ENCODE measurements at places on chromosomes 4 and X.

- DNase-seq = no peak
These were observed 18.3 kb downstream of the SCD5 start for GRCh38 chr4:82780170-82780751.

GRCh38 chrX:23826653-23827052, 43.7 kb downstream of the SAT1 start:
- no peak for DNase-seq

GRCh38 chr4:101818362-101818761, 27.8 kb downstream of the BANK1 start:
- no peak for DNase-seq

- DNase-seq = no peak
These were observed 236.5 kb downstream of the PARM1 start for GRCh38 chr4:75169427-75169826.

GRCh38 chrX:34382416-34382815, 250.3 kb upstream of the FAM47A start:
- DNase-seq = no peak

DNA sequence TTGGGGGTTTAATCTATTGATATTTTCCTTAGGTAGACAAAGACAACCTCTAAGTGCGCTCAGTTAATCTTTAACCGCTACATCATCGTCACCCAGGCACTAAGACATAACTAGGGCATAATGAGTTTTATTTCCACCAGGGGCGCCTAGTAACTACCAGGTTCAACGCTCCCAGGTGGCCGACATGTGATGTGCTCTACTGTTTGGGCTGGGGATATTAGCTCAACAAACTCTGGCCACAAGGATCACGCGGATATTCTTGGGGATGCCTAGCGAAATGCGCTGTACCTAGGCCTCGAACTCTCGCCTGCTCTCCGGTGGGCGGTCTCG, 915 bp upstream of the RAB33B start:
- no peak for DNase-seq

DNA sequence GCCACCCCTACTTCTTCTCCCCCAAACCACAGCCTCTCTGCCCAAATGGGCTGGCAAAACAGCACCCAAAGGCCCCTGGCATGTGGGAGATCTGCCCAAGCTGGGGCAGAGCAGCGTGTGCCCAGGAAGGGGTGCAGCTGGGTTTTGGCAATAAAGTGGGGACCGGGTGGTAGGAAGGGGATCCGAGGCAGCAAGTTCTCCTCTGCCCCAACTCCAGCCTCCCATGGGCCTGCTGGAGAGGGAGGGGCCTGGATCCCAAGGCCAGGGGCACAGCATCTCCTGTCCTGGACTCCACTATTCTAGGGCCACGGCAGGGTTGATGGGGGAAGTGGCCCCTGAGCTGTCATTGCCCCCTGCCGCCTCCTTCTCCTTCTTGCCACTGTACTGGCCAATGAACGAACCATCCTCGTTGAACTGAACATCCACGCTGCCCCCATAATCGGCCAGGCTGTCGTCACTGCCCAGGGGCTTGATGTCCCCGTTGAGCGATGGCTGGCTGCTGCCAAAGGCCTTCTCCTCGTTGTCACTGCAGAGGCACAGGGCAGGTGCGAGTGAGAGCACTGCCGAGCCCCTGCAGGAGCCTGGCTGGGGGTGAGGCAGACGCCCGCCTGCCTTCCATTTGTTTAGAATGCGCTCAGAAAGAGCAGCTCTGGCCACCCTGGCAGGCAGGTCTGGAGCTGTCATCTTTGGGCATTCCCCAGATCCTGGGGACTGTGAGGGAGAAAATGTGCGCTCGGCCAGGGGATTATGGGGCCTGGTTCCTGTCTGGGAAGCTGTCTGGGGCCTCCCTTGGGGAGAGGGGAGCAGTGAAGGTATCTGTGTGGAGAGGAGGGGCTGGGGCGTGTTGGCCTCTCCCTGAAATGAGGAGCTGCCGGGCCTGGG, 23.4 kb downstream of the L1CAM start:
- no peak for DNase-seq

DNA sequence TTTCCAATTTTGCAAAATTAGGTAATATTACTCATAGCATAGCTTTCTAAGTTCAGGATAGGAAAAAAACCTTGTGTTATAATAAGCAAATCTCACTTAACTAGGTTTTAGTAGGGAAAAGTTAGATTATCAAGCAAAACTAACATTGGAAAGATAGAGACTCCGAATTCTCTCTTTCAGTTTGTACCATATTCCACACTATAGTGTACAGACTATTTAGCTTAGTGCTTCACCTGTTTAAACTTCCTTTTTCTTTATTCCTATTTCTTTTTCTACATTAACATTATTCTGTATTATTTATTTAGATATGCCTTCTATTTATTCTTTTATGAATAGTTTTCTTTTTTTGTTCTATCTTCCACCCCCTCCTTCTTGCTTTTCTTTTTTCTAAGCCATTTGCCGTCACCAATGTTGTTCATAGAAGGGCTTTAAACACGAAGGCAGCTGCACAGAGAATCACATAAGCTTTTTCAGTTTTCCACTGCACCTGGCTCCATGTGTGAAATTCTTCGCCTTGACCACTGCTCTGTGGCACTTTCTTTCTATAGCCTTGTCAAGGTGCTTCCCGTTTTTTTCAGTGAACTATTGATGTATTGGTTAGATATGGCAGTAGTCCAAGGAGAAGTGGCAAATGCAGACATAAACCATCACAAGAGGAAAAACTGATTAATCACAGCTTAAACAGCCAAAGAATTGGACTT, 8.5 kb downstream of the PCDH10 start:
- no peak for DNase-seq

- no peak for DNase-seq
These were observed 324.1 kb downstream of the DHX15 start for GRCh38 chr4:24260133-24260715.

DNA sequence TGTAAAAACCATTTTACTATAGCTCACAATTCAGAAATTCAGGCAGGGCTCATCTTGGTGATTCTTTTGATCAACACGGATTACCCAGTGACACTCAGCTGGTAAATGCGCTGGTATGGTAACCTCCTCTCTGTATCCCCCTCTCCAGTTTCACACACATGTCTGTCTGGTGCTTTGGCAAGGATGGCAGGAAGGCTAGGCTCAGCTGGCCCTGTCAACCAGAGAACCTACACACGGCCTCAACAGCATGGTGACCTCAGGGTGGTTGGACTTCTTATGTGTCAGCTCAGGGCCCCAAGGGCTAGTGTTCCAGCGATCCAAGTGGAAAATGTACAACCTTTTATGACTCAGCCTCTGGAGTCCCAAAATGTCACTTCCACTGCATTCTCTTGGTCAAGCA, 55.7 kb upstream of the EOLA2 start:
- no peak for DNase-seq

DNA sequence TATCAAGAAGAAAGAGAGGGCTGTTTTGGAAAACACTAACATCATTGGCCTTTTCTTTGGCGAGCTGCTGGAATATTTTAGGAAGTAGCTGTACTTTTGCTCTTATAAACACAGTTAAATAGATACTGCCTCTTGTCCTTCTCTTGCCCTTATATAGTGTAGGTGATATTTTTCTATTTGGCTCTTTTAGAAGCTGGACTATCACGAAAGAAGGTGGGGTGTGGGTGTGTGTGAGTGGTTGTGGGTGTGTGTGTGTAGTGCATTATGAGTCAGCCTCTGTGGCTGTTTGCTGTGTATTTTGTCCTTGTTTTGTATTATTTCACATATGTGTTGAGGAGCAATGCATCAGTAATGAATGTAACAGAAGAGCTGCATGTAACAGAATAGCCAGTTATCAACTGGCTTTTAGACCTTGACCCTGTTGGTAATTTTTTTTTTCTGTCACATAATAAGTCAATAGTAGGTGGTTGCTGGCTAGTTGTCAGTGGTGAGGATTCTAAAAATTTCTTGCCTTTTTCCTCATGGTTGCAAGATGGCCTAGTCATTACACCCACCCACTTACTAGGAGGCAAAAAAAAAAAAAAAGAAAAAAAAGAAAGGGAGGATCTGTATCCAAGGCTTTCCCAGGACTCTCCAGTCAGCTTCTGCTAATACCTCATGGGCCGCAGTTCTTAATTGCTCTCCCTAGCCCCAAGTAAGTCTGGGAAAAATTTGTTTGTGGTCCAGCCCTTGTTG, 23.8 kb downstream of the ARHGAP10 start:
- DNase-seq = no peak

GRCh38 chrX:153490217-153490930, 4.4 kb upstream of the BGN start:
- DNase-seq = no peak

GRCh38 chr4:33467291-33467690, 2747.1 kb downstream of the PCDH7 start:
- no peak for DNase-seq

DNA sequence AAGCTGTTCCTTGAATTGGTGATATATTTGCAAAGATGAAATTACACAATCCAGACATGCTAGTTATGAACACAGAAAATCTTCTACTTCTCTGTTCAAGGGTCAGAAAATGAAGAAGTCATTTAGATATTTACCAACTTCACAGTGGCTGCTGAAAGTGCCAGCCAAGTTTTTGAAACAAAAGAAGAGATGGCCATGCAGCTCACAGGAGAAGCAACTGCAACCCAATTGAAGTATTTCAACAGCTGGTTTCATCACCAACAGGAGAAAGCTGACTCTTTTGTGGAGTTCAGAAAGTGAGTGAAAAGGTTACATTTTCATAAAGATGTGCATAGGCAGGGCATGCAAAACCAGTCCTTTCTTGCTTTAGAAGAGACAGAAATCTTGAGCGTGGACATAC, 70.1 kb upstream of the LSM6 start:
- no peak for DNase-seq

GRCh38 chrX:107677909-107678308, 49.6 kb downstream of the PRPS1 start:
- peak; percentile 1 for DNase-seq

- DNase-seq = no peak
These were observed 359.7 kb downstream of the ADAM29 start for GRCh38 chr4:175277816-175278215.

- no peak for DNase-seq
These were observed 28.7 kb downstream of the SLC4A4 start for GRCh38 chr4:71367546-71367945.

GRCh38 chr4:104726002-104726401, 231.3 kb upstream of the CXXC4 start:
- no peak for DNase-seq

DNA sequence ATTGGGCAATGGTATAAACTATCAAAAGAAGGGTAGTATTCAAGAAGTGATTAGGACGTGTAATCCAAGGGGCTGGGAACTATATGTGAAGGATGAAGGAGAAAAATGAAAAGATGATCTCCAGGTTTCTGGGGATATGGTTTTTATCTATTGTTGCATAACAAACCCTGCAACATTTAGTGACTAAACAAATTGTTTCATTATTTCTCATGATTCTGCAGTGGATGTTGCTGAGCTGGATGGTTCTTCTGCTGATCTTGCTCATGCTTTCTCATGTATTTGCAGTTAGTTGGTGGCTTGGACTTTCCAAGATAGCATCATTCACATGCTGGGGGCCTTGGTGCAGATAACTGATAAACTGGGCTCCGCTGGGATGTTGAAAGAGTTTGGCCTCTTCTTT, 29.1 kb downstream of the PHOX2B start:
- DNase-seq = no peak

GRCh38 chr4:3299122-3299975, 6.5 kb downstream of the RGS12 start:
- DNase-seq = no peak

- no peak for DNase-seq
These were observed 158.1 kb downstream of the MGST2 start for GRCh38 chr4:139823746-139824145.

DNA sequence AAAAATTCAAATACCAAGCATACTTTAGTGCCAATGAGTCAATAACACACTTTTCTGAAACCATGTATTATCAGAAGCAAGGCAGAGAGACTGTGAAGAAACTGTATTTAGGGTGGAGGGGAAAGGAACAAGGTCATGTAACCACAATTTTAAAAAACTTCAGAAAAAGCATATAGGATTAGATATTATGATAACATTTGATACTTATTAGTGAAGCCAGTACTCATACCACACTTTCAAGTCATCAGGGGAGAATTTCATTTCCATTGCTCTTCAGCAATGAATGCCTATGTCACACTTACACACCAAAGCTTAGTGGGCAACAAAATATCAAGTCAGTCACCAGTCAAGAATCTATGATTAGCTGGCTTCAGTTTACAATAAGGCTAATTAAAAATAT, 602.2 kb downstream of the IL15 start:
- DNase-seq = no peak

DNA sequence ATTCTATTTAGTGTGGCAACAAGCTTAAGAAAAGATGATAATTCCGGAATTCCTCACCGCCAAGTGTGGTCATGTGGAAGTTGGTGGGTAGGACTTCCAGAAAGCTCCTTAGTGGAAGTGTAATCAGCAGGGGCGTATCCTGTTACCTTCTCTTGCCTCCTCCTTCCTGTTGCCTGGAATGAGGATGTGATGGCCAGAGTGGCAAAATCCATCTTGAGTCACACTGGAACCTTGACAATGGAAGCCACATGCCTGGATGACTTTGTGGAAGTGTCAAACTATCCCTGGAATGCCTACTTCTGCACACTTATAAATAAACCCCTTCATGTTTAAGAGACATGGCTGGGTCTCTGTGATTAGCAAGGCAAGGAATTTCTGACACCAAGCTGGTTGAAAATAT, 191.0 kb downstream of the PRDM5 start:
- DNase-seq = no peak

Measured in cortex of kidney (tissue), 1 donor.